NCI-H1417 (cell line): ENCODE measurements at places on chromosomes 3 and 15.

DNA sequence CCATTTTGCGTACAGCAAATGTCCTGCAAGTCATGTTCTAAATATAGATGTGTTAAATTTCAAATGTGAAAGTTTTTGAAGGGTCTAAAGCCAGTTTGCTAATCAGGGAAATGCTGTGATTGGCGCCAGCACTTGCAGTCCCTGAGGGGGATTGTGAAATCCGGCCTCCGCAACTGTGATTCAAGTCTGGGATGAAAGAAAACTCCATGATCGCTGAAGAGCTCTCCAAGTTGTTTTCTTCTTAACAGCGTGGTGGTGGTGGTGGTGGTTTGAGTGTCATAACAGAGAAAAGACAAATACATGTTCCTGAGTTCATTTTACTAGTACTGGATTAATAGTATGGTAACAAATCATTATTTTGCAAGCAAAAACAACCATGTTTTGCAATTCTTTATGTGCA lies 51.8 kb downstream of the MITF start:
- DNase-seq: no peak

GRCh38 chr15:51856714-51857380 lies 27.4 kb downstream of the TMOD3 start:
- no peak for DNase-seq

GRCh38 chr3:162973428-162973917 lies 1476.9 kb downstream of the OTOL1 start:
- no peak for DNase-seq

DNA sequence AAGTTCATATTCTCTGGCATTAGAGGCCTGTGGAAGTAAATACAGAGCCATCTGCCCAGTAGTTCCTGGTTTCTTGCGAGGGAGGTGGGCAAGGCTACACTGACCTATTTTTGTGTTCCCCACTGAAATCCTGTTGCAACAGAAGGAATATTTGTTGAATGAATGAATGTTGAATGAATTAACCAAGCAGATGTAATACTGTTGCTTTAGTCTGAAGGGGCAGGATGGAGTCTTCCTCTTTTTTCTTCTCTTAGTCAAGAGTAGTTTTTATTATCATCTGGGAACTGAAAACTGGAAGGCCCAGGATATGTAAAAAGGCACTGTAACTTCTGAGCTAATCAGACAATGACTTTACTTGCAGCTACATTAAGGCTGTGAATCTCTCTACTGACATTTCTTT lies 17.1 kb downstream of the BLOC1S6 start:
- DNase-seq: no peak

DNA sequence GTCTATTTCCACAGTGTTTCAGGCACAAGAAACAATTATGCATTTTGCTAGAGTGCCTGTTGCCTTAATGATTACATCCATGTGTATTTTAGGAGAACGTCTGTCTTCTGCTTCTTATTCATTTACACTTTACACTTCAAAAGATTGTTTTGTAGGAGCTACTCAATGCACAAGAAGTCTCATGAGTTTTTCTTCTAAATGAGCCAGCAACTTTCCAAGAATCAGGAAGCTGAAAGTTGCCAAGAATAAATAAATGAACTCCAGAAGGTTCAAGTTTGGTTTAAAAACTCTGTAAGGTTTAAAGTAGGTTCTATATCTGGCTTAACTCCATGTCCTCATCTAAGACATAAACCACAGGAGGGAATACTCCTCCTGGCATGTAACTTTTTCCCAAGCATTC lies 103.8 kb upstream of the ADPGK start:
- DNase-seq: no peak

DNA sequence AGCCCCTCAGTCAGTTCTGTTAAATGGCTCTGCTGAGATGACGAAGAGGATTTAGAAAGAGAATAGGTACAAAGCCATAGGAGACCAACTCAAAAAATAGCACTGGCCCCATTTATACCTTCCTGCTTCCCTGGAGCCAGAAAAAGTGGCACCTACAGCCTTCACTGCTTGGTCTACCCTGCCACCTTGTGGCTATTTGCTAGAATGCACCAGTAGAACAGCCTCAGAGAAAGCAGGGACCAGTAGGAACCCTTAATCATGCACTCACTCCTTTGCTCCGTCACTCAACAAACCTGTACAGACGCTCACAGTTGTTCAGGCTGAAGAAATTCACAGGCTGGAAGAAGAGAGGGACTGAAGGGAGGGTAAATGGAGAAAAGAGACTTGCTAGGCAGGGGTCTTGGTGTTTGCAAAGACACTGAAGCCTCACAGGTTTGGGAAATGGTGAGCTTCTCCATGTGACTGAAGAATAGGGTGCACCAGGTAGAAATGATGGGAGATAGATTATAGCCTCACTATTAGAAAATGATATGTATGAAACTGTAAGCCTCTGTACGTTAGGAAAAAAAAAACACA lies 12.1 kb upstream of the RTP2 start:
- peak; percentile 58 for DNase-seq

GRCh38 chr3:133410191-133410892 lies 10.5 kb downstream of the BFSP2 start:
- DNase-seq: no peak

DNA sequence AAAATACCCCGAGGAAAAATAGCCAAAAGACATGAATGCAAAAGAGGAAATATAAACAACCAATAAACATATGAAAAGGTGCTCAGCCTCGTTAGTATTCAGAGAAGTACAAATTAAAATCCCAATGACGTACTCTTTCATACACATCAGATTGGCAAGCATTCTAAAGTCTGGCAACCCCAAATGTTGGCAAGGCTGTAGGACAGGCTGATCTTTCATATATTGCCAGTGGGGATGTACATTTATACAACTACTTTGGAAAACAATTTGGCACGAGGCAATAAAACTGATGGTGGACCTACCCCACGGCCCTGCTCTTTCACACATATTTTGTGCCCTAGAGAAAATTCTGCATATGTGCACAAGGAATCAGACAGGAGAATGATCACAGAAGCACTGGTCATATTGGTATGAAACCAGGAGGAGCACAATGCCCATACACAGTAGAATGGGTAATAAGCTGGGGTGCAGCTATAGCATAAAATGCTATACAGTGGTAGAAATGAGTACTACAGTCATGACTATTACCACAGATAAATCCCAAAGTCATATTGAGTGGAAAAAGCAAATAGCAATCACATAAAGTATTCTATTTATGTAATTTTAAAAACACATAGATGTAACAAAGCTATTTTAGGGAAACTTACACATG lies 176.0 kb upstream of the SLC24A5 start:
- no peak for DNase-seq

GRCh38 chr3:13407926-13408325 lies 12.2 kb downstream of the NUP210 start:
- no peak for DNase-seq

DNA sequence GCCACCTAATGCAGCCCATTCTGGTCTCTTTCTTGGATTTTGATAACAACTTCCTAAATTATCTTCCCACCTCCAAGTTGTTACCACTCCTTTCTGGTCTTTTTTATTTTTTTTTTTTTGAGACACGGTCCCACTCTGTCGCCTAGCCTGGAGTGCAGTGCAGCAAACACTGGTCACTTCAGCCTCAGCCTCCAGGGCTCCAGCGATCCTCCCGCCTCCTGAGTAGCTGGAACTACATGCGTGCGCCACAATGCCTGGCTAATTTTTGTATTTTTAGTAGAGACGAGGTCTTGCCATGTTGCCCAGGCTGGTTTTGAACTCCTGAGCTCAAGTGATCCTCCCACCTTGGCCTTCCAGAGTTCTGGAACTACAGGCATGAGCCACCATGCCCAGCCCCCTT lies 92.8 kb upstream of the BHLHE40 start:
- no peak for DNase-seq

- DNase-seq: no peak
These were observed 32.0 kb downstream of the FOXL2 start for GRCh38 chr3:138914870-138915502.

DNA sequence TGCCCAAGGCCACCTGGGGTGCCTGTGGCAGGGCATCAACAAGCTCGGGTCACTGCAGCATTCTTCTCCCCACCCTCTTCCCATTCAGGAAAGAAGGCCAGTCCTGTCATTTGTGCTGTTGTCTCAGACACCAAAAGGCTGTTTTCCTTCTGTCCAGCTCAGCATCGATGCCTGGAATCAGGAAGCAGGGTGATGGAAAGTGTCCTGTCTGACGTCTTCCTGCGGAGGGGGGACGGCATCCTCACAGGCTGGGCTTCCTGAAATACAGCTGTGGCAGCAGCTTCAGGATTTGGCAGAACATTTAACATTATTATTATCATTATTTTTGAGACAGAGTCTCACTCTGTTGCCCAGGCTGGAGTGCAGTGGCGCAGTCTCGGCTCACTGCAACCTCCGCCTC lies 33.0 kb upstream of the ANKDD1A start:
- DNase-seq: no peak

- DNase-seq: no peak
These were observed 238.7 kb upstream of the NR2E3 start for GRCh38 chr15:71571641-71572040.

DNA sequence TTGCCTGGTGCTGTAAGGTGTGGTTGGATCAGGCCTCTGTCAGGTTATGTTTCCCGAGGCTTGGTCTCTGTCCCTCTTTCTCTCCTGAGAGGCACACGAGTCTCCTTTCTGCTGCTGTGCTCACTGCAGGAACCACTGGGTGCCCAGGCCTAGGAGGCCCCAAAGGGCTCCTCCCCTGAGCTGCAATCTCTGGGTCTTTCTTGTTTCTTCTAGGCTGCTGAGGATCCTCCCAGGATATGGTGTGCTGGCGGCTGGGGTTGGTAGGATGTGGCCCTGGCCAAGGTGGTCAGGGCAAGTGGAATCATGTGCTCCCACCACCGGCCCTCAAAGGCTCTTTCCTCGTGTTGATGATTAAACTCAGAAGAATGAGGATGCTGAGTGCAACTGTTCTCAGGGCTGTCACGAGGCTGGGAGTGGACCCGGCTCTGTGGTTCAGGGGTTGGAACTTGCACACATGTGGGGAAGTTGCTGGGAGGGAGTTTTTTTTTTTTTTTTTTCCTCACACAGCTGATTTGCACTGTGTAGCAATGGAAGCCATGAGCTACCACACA lies 43.6 kb upstream of the CTSH start:
- no peak for DNase-seq

- no peak for DNase-seq
These were observed 112.5 kb downstream of the SUCNR1 start for GRCh38 chr3:151985787-151986430.

- DNase-seq: no peak
These were observed 46.8 kb downstream of the COL6A5 start for GRCh38 chr3:130392266-130392665.

- no peak for DNase-seq
These were observed 936.1 kb downstream of the TUSC7 start for GRCh38 chr3:117645561-117646242.

GRCh38 chr3:172692751-172693338 lies 18.0 kb downstream of the NCEH1 start:
- DNase-seq: no peak

DNA sequence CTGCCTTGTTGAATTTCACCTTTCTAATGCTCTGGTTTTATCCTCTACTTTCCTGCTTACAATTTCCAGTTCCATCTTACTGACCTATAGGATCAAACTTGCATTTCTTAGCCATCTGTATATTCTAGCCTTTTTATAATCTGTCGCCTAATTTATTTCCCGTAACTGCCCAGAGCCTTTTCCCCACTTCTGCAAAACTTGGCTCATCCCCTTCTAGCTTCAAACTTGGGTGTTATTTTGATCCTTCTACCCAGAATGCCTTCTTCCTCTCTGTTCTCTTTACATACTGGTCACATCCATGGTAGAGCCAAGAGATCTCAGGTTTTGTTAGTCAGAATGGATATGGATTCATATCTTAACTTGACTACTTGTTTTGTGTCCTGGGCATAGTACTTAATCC lies 2.6 kb downstream of the SACM1L start:
- DNase-seq: no peak
